Activated naive CD4-positive, alpha-beta T cell (primary cell): ENCODE measurements at places on chromosomes 11 and 22.

- DNase-seq = no peak
Observed at GRCh38 chr11:118265954-118266353, 1.9 kb upstream of the MPZL2 start.

DNA sequence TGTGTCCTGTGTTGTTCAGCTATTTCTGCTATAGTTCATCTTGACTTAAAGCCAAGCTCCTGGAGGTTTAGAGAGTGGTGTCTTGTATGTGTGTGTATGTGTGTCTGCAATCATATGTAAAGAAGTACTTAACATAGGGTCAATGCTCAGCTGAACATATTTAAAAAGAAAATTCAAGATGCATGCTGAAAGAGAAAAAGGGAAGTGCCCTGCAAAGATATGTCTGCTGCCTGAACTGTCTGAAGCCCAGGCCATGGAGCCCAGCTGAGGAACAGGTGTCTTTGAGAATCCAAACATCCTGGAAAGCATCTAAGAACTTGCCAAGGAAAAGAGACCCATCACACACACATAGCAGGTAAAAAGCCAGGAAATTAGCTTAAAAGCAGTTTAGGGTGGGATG, 6.6 kb downstream of the TCN1 start:
- no peak for DNase-seq

GRCh38 chr11:67366961-67367760, 6.2 kb downstream of the CLCF1 start:
- DNase-seq = no peak

DNA sequence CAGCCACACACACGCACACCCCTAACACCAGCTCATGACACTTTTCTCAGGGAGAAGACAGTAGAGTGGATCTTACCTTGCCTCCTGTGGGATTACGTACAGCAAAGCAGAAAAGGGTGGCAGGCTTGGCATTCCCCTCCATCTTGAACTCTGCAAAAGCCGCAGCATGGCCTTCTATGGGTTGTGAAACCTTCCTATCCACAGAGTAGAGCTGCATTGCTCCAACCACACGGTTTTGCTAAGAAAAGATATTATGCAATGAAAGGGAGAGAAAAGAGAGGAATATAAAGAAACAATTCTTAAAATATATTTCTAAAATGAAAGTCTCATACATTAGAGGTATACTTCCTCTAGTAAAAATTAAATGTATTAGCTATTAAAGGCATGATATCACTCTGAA, 48.8 kb downstream of the CLTCL1 start:
- DNase-seq = no peak

DNA sequence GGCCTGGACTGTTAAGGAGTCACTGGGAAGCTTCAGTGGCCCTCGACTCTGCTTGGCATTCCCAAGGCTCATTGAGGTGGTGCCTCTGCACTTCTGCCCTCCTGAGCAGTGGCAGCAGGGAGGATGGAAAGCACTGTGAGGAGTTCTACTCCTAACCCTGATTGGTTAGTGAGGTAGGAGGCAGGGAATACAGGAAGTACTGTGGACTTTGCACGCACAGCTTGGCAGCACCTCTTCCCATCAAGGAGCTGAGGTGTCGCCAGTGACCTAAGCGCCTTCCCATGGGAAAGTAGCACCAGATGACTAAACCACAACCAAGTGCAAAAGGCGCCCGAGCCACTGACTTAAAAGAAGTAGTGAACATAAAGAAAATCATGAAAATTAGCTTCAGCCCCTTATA, 152.5 kb upstream of the CADM1 start:
- no peak for DNase-seq

DNA sequence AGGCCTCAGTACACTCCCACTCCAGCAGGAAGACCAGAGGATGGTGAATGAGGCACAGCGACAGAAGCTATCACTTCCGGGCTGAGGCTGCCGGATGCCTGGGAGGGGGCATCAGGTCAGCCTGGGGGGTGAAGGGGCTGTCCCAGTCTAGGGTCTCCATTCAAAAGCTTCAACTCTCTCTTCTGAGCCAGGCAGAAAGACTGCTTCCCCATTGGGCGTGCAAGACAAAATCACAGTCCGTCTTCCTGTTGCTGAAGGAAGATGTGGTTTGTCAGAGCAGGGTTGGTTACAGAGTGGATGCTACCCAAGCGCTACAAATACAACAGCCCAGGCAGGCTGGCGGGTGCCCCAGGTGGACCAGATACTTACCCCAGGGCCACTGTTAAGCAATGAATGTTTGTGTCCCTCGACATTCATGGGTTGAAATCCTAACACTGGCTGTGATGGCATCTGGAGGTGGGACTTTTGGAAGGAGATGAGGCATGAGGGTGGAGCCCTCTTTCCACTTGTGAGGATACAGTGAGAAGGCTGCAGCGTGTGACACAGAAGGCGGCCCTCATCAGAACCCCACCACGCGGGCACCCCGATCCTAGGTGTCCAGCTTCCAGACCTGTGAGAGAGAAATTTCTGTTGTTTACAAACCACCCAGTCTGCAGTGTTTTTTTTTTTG, 12.0 kb downstream of the UPK3A start:
- DNase-seq = no peak

GRCh38 chr11:92865352-92865751, 104.1 kb upstream of the MTNR1B start:
- DNase-seq = no peak

DNA sequence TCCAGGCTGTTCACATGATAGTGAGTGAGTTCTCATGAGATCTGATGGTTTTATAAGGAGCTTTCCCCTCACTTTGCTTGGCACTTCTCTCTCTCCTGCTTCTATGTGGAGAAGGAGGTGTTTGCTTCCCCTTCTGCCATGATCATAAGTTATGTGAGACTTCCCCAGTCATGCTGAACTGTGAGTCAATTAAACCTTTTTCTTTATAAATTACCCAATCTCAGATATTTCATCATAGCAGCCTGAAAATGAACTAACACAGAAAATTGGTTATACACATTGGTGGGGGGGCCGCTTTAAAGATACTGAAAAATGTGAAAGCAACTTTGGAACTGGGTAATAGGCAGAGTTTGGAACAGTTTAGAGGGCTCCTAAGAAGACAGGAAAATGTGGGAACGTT, 741.1 kb upstream of the LUZP2 start:
- no peak for DNase-seq

DNA sequence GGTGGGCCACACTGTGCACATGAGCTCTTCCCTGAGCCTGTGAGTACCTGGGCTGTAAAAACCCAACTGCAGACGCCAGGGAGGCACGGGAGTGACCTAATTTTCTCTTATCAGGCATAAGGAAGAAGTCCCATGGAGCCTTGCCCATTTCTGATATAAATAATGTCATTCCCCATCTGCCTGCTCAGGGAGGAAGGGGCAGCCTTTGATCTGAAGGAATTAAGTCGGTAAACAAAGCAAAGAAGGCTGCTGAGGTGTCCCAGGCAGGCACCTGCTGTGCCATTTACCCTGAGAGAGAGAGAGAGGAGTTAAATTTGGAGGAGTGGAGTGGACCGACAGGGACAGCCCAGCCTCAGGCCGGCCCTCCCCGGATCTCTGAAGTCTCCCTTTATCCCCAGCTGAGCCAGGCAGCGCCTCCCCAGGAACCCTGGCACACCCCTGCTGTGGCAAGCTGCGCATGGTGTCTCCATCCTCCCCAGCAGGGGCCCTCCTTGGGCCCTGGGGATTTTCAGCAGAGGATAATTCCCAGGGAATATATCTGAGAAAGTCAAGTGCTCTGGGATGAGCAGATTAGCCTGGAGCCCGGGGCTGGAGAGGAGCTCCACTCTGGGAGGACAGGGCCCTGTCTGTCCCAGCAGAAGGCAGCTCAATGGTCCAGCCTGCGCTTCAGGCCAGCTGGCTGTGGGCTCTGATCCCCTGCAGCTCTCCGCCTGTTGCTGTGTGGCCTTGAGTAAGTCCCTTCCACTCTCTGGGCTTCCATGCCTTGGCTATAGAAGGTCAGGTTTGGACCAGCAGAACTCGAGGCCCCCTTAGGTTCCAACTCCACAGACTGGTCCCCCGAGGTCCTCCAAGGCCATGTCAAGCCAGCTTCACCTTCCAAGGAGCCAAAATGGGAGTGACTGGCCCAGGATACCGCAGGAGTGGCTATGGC, 17.5 kb upstream of the CABP7 start:
- no peak for DNase-seq
